ENCODE measurements at places on chromosomes 12 and 14. TPM values are rescaled to one million over a fixed set of nuclear protein-coding genes. Genes with fewer than 3 reads are reported as not detected.

Gene PTGDR
- total RNA-seq = 0.39 TPM

Gene CYP46A1
- 2.0 TPM for total RNA-seq

Gene FZD10
- total RNA-seq = 7.7 TPM

Gene APOF
- total RNA-seq = not detected

Gene RNASE4
- 31.1 TPM for total RNA-seq

Gene KCNC2
- total RNA-seq = 0.20 TPM

Gene MYO1H
- total RNA-seq = 2.4 TPM

Gene TEX52
- total RNA-seq = not detected

DNA sequence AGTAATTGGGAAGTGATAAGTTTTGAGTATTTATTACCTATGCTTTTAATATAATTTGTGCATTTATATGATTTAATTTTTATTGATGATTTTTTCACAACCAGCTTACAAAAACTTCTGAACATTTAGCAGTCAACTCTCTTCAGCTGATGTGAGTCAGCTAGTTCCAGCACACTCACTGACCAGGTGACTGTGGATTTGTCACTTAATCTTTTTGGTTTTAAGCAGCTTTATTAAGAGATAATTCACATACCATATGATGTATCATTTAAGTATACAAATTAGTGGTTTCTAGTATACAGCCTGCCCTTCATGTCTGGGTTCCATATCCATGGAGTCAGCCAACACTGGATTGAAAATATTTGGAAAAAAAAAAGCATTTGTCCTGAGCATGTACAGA, 103.5 kb downstream of the SYNE2 start:
- DNase-seq = no peak

GRCh38 chr12:19128485-19128884, 1.0 kb upstream of the PLEKHA5 start:
- DNase-seq = peak; percentile 50

GRCh38 chr12:14965221-14965620, 3.8 kb upstream of the ARHGDIB start:
- DNase-seq = no peak

DNA sequence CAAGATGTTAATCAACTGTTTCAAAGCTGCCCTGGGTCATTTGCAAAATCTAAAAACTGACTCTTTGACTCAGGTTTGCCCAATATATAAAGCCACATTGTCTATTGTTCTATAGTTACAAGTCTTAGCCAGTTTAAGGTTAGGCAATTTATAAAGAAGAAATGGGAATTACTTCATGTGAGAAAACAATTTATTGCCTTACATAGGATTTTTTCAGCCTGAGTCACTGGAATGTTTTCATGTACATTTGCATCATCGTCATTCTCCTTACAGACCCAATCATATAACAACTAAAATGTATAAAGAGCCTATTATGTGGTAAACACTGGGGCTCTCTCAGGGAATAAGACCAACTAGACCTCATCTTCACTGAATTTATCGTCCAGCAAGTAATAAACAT, 100.3 kb upstream of the PLEKHG7 start:
- DNase-seq = peak; percentile 69

DNA sequence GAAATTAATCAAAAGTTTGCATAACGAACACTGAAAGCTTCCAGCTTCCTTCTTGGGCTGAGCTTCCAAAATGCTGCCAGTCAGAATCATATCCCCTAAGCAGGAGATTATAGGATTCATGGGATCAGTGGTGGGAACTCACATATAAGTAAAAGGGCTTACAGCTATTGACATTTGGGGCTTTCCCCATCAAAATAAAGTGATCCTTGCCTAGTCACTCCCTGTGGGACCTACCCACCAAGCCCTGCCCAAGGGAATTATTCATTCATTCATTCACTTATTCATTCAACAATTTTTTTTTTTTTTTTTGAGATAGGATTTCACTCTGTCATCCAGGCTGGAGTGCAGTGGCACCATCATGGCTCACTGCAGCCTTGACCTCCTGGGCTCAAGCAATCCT, 47.5 kb upstream of the NR1H4 start:
- no peak for DNase-seq

- DNase-seq = no peak
These were observed at the start of gene PLD4 for GRCh38 chr14:104924421-104925213. Gene PLD4 (plus strand): TSS chr14:104924879. CDS start chr14:104927141, 2,262 bp downstream.

DNA sequence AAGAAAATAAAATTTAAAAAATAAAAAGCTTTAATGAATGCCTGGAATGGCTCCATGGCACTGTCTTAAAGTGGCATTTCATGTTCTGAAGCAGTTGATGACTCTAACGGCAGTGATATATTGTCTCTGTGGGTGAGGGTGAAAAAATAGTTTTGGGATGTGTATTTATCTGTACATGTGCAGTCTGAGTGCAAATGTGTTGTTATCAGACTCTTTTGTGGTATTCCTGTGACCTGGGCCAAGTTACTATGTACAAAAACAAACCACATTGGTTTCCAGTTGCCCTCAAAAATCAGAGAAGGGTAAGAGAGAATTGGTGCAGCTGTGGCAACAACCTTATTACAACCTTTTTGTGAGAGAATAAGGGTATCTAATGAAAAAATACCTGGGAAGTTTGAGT, 81.7 kb upstream of the CCDC91 start:
- DNase-seq = no peak

DNA sequence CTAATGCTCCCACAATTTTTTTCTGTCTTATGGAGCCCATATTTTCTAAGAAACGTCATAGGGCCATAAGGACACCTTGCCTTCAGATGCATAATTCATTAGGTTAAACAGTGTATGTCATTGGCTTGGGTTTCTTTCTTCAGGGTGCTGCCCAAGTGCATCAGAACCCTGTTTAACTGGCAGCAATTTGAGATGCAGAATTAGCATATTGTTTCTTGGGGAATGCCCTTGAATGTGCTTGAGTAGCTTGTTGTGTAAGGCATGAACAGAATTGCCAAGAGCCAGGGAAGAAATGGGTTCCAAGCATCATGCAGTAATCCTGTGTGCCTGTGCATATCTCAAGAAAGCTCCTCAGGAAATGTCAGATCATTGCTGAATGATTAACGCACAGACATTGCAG, 277.2 kb downstream of the SYT1 start:
- no peak for DNase-seq

DNA sequence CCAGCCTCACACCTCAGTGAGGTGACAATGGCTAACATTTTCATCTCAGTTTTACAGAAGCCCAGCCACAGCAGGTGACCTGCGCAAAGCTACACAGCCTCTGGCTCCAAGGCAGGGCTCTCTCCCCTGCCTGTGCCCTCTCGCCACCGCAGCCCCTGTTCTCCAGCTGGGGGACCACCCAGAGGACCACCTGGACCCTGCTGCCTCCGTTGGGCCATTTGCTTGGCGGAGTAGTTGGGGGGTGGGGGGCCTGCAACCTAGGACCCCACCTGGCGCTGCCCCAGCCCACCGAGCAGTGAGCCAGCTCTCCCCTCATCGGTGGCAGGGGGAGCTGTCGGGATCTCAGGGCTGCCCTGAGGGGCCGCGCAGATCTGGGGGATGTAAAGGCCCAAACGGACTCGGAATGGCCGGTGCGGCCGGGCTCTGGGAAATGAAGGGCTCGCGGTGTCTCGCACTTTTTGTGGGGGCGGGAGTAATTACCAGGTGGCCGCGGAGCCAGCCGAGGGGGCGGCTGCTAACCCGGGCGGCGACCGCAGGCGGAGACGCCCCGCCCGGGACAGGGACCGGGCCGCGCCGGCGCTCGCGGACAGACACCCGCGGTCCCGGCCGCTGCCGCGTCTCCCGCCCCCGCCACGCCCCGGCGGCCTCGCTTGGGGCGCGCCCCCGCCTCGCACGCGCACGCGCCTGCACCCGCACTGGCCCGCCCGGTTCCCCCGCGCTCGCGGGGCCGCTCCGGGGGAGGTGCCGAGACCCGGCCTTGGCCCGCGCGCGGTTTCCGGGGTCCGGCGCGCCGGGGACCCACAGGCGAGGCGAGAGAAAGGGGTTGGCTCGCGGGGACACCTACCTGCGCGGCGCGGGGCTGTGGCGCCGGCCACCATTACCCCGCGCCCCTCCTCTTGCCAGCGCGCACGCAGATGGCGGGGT, 8.6 kb upstream of the GPR68 start:
- DNase-seq = no peak

DNA sequence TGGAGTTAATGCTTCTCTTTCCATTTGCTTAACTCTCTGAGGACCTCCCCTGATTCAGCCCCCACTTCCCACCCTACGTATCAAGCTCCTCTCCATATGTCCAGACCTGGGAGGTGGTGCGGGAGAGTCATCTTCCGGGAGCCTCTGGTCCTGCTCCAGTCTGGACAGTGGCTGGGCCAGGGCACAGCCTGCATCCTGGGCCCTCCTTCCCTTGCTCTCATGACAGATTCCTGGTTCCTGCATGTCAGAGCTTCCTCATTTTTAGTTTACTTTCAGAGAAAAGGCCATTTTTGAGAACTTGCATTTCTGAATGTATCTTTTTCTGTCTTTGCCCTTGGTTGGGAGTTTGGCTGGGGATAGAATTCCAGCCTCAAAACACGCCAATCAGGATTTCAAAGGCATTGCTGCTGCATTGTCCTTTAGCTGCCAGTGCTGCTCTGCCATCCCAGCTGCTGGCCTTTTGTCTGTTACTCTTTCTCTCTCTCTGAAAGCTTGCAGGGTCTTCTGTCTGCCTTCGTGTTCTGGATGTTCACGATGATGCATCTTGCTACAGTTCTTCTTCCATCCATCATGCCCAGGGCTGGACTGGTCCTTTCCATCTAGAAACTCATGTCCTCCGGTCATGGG, 54.7 kb downstream of the SLC6A12 start:
- no peak for DNase-seq

DNA sequence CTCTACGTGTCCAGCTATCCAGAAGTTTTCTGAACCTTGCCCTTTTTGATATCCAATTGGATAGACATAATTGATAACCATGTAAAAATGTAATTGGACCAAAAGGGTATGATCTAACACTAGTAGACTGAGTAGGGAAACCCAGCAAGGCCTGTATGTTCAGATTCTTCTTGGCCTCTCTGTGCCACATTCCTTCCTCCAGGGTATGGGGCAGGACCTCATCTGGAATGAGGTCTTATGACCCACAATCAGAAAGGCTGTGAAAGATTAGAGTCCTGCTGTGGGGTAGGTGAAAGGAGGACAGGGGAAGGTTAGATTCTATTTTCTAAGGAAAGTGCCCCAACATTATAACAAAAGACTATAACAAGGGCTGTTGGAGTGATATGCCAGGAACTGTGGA, 51.3 kb upstream of the A2ML1 start:
- no peak for DNase-seq

- no peak for DNase-seq
These were observed 103.7 kb downstream of the SCARB1 start for GRCh38 chr12:124759841-124760503.

DNA sequence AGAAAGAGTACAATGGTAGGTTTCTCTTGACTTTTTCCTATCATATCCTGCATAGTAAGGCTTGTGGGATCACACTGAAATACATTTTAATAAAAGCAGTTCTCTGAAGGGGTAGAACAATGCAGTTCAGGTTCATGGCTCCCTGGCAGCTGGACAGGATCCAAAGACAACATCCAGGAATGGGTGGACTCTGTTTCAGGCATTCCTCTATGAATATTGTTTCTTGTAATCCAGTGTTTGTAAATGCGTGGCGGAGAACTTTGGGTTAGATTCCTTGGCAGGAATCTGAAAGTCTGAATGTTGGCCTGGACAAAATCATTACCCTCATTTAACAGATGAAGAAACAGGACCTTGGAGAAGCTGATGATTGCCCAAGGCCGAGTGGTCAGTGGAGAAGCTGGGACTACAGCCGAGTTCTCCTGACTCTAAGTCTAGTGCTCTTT, 43.5 kb downstream of the SYNE2 start:
- peak; percentile 38 for DNase-seq

- no peak for DNase-seq
These were observed 36.7 kb downstream of the SLC8A3 start for GRCh38 chr14:70152081-70152480.

- no peak for DNase-seq
These were observed 17.8 kb downstream of the PLCZ1 start for GRCh38 chr12:18719922-18720510.

DNA sequence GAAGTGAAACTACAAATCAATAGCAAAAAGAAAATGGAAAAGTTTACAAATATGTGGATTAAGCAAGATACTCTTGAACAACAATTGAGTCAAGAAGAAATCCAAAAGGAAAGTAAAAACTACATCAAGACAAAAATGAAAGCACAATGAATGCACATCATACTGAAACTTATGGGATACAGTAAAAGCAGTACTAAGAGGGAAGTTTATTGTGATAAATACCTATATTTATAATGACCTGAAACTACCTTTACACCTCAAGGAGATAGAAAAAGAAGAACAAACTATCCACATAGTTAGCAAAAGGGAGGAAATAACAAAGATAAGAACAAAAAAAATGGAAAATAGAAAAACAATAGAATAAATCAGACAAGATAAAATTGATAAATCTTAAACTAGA, 375.0 kb downstream of the TRHDE start:
- DNase-seq = no peak

- DNase-seq = no peak
These were observed 3.0 kb downstream of the NTF3 start for GRCh38 chr12:5434647-5435560.

DNA sequence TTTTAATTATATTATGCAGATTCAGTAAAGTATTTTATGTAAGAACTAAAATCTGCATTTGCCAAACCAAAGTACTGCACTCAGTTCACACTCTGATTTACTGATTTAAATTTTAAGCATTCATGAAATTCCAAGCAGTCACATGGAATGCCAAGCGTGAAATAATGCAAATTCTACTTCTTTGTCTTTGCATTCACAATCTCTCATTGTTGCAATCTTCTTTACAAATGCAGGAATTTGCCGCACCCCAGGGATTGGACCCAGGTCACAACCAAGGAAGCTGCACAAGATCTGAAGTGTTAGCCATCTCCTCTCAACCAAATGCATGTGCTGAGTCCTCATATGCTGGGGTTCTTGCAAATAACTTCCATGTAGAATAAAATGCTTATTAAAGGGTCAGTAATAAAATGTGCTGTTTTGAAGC, 71.9 kb downstream of the TUNAR start:
- DNase-seq = no peak

DNA sequence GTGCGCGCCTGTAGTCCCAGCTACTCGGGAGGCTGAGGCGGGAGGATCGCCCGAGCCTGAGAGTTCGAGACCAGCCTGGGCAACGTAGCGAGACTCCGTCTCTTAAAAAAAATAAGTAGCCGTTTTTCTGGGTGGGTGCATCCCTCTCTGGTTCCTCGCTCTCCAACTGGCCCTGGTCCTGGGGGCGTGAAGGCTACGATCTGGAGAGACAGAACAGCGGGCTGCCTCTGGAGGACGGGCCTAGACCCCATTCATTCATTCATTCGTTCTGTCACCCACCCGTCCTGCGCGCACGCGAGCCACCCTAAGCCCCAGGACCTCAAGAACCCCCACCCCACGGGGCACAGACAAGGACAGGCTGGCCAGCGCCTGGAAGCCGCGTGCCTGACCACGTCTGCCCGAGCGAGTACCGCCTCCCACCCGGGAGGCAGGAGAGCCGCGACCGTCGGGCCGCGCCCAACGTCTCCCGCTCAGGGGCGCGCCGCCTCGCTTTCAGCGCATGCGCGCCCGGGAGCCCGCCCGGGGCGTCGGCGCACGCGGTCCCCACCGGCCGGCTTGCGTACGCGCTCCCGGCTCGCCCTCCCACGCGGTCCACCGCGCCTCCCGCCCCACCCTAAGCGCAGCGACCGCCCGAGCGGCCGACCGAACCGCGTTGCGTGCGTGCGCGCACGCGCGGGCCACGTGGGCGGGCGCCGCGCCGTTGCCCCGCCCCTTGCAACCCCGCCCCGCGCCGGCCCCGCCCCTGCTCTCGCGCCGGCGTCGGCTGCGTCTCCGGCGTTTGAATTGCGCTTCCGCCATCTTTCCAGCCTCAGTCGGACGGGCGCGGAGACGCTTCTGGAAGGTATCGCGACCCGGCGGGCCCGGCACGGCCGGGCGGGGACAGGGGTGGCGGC, at the start of gene RAN:
Gene RAN, plus strand, starts transcription at position 781 of the 893 bp plus-strand sequence. CDS start 528 bp downstream, outside the sequence.
- peak; percentile 92 for DNase-seq
